ENCODE measurements at places on chromosomes 2 and 18.

- no peak for DNase-seq
Measured at GRCh38 chr2:163698857-163699256, 37.0 kb downstream of the FIGN start.

DNA sequence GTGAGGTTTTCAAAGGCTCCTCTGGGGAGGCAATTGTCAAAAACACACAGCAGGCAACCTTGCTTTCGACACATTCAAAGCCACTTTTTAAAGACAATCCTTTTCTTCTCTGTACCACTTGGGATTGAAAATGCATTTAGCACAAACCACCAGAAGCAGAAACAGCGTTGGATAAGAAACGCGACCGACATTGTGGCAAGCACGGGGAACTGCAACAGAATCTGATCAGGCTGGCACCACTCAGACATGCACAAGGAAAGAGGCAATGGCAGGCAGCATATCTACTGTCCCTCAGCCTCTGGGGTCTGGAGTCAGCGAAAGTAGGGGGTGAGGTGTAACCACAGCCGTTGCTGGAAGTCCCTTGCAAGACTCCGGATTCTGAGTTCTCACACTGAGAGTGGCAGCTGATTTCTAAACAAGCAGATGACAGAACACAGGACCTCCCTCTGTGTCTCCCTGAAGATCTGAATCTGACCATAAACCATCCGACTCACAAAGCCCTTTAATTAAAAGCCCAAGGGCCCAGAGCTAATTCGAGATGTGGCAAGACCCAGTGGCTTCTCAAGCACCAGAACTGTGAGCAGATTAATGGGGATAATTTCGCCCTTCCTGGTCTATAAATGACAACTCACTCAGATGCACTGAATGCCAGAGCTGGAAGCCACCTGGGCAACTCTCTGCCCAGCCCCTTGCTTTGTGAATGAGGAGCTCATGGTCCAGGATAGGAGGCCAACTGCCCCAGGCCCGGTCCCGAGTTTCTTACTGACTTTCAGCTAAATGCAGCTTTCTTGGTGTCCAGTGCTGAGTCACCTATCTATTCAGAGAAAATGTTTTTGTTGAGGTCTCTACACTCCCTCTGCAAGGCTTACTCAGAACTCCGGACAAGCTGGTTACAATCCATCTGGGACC is 29.6 kb downstream of the CYRIA start:
- no peak for DNase-seq

DNA sequence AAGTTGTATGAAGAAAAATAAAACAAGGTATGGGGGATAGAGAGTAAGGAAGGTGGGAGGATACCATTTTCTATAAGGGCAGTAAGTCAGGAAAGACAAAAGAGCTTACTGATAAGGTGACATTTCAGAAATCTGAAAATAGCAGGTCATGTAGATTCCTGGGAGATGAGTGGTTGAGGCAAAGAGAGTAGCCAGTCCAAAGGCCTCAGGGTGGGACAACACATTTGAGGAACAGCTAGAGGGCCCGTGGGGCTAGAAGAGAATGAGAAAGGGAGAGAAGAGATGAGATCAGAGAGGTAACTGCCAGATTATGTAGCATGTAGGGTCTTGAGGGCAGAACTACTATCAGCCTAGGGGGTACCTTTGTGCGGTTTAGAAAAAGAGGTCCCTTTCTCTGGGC is 2.9 kb downstream of the CLHC1 start:
- DNase-seq, result no peak

DNA sequence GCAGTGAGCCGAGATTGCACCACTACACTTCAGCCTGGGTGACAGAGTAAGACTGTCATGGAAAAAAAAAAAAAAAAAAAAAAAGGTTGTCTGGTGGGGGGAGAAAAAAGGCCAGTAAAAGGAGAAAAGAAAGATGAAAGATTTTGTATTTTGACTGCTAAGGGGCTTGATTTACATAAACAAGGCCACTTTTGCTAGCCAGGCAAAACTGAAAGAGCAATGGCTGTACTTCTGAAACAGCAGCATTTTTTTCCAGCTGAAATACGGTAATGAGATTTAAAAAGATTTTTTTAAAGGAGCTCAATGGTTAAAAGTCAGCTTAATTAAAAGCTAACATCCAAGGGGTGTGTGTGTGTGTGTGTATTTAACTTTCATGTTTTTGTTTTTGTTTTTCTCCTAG is 11.3 kb upstream of the OXER1 start:
- DNase-seq, result no peak

DNA sequence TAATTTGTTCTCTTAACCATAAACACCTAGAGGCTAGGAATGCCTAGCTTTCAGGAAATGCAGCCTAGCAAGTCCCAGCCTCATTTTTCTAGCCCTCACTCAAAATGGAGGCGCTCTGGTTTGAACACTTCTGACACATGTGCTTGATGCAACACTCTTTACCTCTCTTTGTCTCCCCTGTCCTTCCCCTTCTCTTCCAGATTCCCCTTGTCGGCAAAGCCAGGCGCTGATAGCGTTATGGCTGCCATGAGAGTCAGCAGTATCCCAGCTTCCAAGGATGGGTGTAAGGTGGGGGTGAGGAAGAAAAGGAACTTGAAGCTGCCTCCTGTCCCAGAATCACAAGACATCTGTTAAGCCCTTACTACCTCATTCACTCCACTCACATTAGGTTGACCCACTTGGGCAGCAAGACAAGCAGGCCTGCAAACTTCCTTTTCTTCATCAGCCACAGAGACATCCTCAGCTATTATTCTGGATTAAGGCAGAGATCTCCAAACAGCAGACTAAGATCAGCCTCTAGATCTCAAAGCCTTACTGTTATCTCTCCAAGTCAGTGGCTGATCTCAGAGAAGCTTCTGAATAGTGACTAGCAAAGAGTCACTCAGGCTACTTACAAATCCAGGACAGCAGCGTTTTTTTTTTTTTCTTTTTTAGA is 1.9 kb upstream of the ST3GAL5 start:
- no peak for DNase-seq
